ENCODE measurements at places on chromosomes 5 and 9. TPM values are rescaled to one million over a fixed set of nuclear protein-coding genes. Genes with fewer than 3 reads are reported as not detected.

DNA sequence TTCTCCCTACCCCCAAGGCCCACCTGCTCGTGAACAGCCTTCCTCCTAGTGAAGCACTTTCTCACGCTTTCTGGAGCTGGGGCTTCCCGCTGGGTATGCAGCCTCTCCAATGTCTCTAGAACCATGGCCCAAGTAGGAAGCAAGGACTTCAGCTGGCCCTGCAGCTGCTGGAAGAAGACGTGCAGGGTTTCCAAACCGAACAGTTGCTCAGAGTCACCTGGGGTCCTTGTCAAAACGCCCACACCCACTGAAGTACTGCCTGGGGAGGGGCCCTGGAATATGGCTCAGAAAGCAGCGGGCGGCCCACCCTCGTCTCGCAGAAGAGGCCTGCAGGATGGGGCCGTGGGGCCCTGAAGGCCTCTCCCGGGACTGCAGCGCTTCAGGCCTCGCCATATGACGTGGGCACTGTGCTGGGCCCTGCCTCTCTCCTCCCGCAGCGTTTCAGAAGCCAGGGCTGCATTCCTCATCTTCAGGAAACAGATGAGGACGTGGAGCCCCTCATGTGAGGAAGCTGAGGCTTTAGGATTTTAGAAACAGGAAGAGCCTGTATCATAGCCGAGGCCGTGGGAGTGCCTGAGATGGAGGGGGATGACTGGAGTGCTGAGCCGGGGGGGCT, 116.0 kb upstream of the LMX1B start:
- DNase-seq = peak; percentile 40
- no peak overlapping the region for H3K4me3 ChIP-seq
- H3K4me1 ChIP-seq = peaks cover 8% of the 10 kb centered on the region
- peaks cover 5% of the 10 kb centered on the region for H3K27me3 ChIP-seq
- peaks cover under 1% of the 10 kb centered on the region for H3K36me3 ChIP-seq
- no peak overlapping the region for H3K27ac ChIP-seq

DNA sequence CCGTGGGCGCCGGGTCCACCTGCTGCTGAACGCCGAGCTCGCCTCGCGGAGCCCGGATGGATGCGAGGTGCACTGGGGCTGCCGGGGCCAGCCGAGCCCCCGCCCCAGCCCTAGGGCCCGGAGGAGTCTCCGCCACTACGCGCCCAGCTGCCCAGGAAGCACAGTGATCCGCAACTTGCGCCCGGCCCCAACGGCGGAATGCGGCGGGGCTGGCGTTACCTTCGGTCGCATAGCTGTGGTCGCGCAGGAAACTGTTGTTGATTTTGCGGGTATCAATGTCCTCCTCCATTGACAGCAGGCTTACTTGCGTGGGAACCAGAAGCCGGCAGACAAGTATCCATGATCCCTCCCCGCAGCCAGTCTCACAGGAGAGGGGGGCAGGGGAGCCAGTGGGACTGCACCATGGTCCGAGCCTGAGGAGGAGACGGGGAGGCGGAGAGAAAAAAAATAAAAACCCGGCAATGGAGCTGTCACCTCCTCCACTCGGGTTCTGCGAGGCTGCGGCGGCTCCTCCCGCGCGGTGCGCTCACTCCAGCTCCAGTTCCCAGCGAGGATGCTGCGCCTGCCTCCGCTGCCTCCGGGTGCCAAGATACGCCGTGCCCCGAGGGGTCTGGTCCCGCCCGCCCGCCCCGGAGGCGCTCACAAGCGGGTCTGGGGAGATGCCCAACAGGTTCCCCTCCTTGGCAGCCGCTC, 628 bp downstream of the PPP2R2B start:
- peaks cover 18% of the 10 kb centered on the region for H3K4me1 ChIP-seq
- no peaks in the 10 kb centered on the region for H3K36me3 ChIP-seq
- H3K4me3 ChIP-seq = peak overlapping the region; percentile 53
- H3K27ac ChIP-seq = no peak overlapping the region

- H3K36me3 ChIP-seq = no peaks in the 10 kb centered on the region
- no peak overlapping the region for H3K27ac ChIP-seq
- no peaks in the 10 kb centered on the region for H3K4me1 ChIP-seq
Observed at GRCh38 chr5:136309932-136310598, 55.3 kb downstream of the TRPC7 start.

DNA sequence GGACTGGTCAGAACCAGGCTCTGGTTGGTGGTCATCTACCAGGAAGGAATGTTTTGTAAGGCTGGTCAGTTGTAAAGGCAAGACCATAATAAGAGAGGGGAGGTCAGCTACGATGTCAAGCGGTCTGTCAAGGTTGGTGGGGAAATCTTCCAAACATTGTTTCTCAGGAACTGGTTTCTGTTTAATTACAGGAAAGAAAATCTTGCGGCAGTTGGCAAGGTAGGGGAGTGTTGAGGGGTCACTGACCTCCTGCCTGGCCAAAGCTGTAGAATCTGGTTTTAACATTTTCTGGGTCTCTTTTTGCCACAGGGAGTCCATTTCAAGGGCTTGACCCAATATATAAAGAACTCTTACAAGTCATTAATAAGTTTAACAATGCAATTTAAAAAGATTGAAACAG, 39.0 kb upstream of the BARX1 start:
- H3K4me3 ChIP-seq = no peak overlapping the region
- H3K27me3 ChIP-seq = no peaks in the 10 kb centered on the region
- H3K27ac ChIP-seq = no peak overlapping the region
- no peaks in the 10 kb centered on the region for H3K4me1 ChIP-seq
- no peak for DNase-seq

GRCh38 chr5:174328631-174329299, 283.3 kb downstream of the NSG2 start:
- no peak for DNase-seq
- no peaks in the 10 kb centered on the region for H3K4me1 ChIP-seq
- H3K27me3 ChIP-seq = peaks cover 14% of the 10 kb centered on the region
- no peak overlapping the region for H3K4me3 ChIP-seq
- no peaks in the 10 kb centered on the region for H3K36me3 ChIP-seq
- no peak overlapping the region for H3K27ac ChIP-seq

DNA sequence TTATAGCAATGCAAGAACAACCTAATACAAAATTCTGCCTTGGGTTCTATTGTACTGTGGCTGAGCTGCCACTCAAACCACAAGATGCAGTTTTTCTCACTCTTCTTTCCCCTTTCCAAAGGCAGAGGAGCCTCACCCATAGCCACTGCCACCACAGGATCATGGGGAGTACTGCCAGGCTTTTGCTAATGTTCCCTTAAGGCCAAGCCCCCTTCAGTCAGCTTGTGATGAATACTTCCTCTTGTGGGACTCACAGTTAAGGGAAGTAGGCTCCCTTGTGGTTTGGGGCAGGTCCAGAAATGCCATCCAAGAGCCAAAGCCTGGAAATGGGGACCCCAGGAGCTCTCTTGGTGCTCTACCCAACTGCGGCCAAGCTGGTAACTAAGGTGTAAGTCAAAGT, 258.7 kb downstream of the SPATA31D1 start:
- DNase-seq = peak; percentile 51
- H3K27ac ChIP-seq = no peak overlapping the region
- H3K4me3 ChIP-seq = no peak overlapping the region
- H3K27me3 ChIP-seq = no peaks in the 10 kb centered on the region
- no peaks in the 10 kb centered on the region for H3K36me3 ChIP-seq

DNA sequence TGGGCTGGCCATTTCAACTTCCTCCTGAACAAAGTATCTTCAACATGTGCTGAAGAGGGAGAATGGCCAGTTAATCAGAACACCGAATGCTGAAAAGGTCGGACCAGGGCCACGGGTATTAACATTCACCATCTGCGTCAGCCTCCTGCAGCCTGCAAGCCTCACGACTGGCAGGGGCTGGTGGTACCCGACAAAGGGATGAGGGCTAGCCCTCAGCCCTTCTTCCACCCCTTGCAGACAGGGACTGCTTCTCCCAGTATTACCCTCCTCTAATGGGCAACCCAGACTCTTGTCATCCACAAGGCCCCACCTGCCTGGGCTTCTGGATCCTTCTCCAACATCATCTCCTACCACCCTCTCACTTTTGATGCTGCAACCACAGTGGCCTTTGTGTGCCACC, 246.6 kb downstream of the FSTL4 start:
- no peak for DNase-seq
- no peaks in the 10 kb centered on the region for H3K36me3 ChIP-seq
- H3K27ac ChIP-seq = no peak overlapping the region
- H3K27me3 ChIP-seq = no peaks in the 10 kb centered on the region
- H3K4me3 ChIP-seq = no peak overlapping the region

DNA sequence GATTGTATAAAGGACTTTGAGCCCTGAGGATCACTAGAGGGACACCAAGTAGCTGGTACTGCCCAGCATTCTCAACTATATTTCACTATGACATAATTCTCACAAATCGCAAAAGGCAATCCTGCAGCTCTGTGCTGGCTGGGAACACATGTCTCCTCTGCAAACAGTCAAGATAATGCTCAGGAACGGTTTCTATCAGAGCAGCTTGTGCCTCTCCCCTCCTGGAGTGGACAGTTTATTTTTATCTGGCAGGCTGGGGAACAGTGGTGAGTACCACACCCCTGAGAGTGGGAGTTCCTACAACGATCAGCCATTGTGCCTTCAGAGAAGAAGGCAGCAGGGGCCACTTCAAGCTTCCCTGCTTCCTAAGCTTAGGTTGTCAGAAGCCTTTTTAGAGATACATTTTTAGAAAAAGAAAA, 65.8 kb downstream of the ERAP1 start:
- peaks cover 100% of the 10 kb centered on the region for H3K36me3 ChIP-seq
- DNase-seq = no peak
- no peak overlapping the region for H3K4me3 ChIP-seq
- H3K27me3 ChIP-seq = no peaks in the 10 kb centered on the region
- H3K4me1 ChIP-seq = peaks cover 4% of the 10 kb centered on the region
- H3K27ac ChIP-seq = no peak overlapping the region

Gene DMRT3
- 0.24 TPM for total RNA-seq

Gene RRAGA
- 74.2 TPM for total RNA-seq

Gene TTC16
- 1.3 TPM for total RNA-seq

Gene COL27A1
- 13.0 TPM for total RNA-seq
